ENCODE measurements at places on chromosomes 4 and X.

GRCh38 chrX:117539090-117539418 is 577.6 kb downstream of the KLHL13 start:
- DNase-seq, result no peak

DNA sequence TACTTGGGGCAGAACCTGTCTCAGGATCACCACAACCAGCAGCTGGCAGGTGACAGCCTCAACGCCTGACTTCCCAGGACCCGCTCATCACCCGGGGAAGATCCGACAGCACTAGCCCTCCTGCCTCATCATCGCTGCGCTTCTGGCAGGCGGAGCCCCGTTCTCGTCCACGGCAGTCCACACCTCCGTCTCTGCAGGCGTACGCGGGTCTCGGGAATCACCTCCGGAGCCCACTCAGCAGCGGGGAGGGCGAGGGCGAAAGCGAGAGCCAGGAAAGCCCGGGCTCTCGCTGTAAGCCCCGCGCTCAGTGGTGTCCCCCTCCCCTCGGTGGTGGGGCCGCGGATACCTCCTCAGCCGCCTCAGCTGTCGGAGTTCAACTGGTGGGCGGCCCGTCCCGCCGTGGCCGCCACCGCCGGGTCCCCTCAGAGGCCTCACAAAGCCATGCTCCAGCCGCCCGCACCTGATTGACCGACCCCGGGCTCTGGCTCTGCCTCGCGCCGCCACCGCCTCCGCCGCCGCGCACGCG is 518 bp upstream of the CNKSR2 start:
- DNase-seq, result no peak

DNA sequence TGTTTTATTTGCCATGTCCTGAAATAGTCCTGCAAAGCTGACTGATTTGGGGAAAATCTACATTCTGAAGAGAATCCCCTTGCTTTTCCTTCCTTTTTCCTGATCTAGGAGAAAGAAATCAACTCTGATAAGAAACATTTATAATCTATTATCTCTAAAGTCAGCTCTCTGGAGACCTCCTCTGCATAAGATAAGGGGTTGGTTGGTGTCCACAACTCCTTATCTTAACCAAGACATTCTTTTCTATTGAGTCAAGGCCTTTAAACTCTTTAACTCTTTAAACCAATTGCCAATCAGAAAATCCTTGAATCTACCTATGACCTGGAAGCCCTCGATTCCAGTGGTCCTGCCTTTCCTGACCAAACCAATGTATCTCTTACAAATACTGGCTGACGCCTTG is 373.6 kb upstream of the RASGEF1B start:
- DNase-seq, result no peak

- no peak for DNase-seq
These were observed 298.3 kb downstream of the HS3ST1 start for GRCh38 chr4:11130195-11130970.

DNA sequence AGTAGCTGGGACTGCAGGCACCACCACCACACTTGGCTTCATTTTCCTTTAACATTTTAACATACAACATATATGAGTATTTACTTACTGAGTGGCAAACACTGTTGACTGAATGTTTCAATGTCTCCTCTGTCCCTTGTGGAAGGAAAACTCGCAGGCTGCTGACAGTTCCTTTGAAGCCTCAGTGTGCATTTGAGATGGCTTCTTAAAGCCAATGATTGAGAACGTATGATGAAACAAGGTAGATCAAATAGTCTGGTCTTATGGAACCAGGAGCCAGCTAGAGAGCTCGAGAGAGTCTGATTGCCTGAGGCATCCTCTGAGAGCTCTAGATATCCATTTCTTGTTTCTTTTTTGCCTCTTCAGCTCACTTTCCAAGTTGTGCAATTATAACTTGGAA is 43.0 kb upstream of the PDLIM3 start:
- DNase-seq, result no peak

DNA sequence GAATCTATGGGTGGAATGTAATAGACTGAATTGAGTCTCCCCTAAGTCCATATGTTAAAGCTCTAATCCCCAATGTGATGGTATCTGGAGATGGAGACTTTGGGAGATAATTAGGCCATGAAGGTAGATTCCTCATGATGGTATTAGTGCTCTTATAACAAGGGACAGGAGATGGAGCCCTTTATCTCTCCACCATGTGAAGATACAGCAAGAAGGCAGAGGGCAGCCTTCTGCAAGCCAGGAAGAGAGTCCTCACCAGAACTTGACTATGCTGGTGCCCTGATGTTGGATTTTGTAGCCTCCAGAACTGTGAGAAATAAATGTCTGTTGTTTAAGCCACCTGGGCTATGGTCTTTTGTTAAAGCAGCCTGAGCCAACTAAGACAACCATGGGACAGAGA is 76.4 kb upstream of the F8A3 start:
- DNase-seq, result no peak

DNA sequence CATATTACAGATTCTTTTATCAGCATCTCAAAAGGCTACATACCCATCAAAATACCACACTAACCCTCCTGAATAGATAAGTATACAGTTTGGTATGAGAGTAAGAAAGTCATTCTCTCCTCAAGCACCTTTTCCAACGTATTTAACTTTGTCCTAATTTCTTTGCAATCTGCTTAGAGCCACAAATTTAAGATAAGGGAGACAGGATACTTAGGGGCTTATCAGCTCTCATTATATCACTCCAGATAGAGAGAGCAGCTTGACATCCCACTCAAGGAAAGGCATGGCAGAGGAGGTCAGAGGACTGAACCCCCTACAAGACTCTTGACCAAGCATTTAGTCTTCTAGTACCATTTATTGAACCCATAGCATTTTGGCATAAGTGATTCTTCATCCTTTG is 262.4 kb downstream of the ADGRA3 start:
- DNase-seq, result no peak

- DNase-seq, result no peak
These were observed 4.8 kb downstream of the SLC49A3 start for GRCh38 chr4:683982-684622.

- no peak for DNase-seq
These were observed 47.7 kb downstream of the PRPS1 start for GRCh38 chrX:107675823-107676555.

- no peak for DNase-seq
These were observed 6.9 kb upstream of the HAUS3 start for GRCh38 chr4:2248821-2249261.

DNA sequence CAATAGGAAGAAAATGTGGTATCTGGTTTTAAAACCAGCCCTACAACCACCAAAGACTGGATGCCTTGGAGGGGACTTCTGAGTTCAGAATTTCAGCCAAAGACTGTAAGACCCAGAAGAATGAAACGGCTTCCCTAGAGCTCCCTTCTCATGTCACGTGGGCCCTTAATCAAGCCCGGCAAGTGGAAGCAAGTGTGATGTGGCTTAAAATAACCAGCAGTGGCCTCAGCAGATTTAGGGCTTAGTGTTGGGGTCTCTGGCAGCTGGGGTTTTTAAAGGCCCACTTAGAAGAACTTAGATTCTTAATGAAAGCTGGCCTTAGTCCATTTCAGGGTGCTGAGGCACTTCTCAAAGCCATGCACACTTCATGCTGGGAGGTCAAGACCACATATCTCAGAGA is 111.2 kb upstream of the TBC1D9 start:
- DNase-seq, result no peak

GRCh38 chrX:154775419-154776349 is 13.0 kb downstream of the DKC1 start:
- no peak for DNase-seq

GRCh38 chr4:107972605-107973004 is 17.1 kb upstream of the HADH start:
- DNase-seq, result no peak

DNA sequence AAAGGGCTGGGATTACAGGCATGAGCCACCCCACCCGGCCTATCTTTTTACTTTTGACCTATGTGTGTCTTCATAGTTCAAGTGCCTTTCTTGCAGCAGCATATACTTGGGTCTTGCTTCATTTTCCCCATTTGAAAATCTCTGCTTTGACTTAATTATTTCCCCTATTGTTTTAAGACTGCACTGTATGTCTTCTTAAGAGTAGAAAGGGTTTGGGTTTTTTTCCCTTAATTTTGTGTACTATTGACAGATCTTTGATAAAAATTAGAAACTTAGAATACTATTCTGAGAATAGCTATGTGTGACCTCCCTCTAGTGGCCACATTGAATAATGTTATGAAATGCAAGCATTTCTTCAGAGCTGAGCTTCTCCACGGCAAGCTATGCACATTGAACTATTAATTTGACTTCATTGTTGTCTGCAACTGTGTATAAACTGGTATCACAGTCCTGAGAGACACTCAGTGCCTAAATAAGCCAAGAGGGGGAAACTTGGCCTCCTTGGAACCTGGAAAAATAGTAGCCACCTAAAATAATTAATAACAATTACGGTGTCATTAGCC is 8.7 kb upstream of the SLC25A4 start:
- DNase-seq, result no peak

DNA sequence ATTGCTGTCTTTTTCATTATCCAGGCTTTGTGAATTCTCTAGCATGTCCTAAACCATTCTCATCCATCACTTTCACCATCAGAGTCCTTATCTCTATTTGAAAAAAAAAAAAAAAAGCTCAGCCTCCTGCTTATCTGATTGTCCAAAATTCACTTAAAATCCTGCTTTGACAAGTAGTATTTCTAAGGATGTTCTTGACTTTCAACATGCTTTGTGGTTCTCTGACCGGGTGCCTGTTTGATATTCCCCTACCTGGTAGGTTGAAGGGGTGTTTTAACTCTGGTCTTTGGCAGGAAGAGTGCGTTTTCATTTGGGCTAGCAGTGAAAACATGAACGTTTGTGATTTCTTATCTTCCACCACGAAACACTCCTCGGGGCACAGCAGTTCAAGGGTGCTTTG is 17.3 kb upstream of the BBS12 start:
- DNase-seq, result no peak

- DNase-seq, result no peak
These were observed 30.3 kb downstream of the MAGEA1 start for GRCh38 chrX:153209347-153209746.

DNA sequence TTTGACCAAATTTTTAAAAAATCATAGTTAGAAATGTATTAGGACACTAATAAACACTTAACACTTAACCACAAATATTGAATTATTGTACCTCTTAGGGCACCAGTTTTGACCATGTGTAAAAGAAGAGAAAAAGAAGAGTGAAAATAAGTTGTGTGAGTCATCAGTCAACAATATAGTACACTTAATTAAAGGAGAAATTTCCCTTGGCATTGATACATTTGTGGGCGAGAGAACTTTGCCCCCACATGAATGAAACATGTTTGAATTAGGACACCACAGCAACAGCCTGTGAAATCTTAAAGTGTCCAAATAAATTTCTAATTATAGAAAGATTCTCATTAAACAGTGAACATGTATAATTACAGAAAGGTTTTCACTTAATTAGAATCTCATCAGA is 1292.8 kb upstream of the TENM3 start:
- DNase-seq, result no peak

GRCh38 chrX:150897421-150898320 is 797 bp downstream of the CD99L2 start:
- peak; percentile 30 for DNase-seq

DNA sequence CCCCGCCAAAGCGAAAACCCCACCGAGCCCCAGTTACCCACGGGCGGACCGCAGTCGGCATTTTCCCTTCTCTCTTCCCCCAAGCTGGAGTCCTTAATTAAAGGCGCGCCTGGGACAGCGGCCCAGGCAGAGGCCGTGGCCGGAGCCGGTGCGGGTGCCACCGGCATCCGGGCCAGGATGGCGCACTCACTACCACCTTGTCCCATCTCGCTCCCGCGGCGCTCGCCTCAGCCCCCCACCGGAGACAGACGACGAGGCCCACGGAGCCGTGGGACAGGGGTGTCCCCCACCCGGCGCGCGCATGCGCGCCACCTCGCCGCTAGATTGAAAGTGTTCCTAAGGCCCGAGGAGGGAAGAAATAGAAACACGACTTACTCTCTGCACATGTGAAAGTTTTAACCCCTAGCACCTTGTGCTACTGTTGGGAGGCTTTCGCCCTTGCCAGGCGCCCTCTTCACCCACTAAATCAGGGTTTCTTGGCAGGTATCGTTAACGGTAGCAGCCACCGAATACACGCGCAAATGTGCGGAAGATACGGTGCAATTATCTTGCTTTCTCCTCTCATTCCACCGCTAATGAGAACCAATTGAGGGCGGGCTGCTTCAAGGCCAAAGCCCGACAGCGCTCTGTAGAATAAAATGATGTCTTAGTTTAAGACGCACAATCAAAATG is 64.3 kb upstream of the CCDC160 start:
- DNase-seq, result no peak

DNA sequence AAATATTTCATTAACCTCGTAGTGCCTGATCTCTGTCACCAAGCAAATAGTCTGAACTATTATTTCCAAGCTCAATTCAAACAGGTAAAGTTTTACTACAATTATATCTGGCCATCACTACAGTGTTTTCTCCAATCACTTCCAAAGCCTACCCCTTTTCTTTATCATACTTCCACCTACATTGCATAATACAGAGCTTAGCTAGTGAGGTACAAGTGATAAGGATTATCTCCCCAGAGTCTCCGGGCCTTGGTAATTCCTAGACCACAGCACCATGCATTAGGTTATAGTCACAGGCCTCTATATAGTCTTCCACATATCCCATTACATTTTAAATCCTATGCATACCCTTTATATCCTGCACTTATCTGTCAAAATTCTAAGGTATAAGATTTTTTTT is 154.2 kb downstream of the SNCA start:
- DNase-seq, result no peak

DNA sequence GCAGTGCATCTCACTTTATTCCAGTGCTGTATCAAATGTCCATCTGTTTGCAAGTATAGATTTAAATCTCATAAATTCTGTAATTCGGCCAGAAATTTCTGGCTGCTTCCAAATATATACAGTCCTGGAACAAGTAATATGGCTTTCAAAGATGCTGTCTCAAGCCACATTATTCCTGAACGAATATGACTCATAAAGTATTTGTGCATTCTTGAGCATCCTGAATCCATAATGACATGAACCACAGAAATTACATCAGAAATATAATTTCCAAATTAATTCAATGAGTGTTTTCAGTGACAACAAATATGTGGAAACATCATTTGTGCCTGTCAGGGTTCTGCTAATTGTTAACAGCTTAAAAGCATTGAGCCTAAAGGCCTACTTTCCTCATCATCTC is 140.9 kb upstream of the HPGD start:
- no peak for DNase-seq

DNA sequence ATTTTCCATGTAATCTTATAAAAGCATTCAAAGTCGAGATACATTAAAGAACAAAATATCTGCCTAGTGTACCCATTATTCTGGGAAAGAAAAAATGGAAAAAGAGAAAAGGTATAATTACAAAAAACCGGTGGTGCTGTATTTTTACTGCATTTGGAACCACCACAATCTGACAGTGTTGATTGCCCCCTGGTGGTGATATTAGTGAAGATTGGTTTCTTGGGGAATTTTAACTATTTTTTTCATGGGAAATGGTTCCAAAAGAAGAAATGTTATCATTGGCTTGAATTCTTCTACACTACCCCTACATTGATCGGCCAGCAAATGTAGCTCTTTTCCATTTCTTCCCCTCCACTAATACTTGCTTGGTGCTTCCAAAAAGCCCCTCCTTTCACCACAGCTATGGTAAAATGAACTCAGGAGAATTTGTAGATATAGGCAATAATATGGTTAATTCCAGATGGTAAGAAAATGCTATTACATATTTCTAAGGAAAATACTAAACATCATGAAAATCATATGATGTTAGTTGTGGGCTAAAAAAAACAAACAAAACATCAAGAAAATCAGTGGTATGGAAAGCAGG is 50.0 kb downstream of the COX18 start:
- no peak for DNase-seq

All from stimulated activated CD4-positive, alpha-beta T cell treated with anti-CD3 and anti-CD28 coated beads, Interleukin-4, amount 100 ng/mL, for 48 hours (primary cell).